ENCODE measurements at places on chromosomes 11 and 22.

DNA sequence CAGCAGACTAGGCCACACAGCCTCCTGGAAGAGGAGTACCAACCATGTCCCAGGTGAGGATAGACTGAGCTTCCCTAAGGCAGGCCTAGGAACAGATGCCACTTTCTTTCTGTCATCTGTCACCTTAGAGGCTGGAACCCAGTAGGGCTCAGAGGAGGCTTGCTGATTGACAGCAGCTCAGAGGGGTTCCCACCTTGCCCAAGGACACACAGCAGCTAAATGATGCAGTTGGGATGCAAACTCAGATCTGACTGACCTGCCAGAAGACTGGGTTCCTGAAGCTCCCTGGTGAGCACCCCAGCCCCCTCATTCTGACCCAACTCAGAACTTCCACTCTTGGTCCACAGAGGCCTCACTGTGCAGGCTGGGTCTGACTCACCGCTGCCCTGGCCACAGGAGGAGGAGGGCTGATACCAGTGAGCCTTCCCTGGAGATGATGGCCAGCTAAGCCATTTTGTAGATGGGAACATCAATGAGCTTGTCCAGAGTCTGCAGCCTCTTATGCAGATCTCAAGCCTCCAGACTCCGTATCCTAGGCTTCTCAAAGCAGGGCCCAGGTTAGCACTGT, 14.0 kb downstream of the CAPN5 start:
- no peaks in the 10 kb centered on the region for H3K27me3 ChIP-seq
- H3K4me1 ChIP-seq, result peaks cover 5% of the 10 kb centered on the region
- H3K27ac ChIP-seq, result no peak overlapping the region
- no peak overlapping the region for H3K4me3 ChIP-seq
- DNase-seq, result no peak

DNA sequence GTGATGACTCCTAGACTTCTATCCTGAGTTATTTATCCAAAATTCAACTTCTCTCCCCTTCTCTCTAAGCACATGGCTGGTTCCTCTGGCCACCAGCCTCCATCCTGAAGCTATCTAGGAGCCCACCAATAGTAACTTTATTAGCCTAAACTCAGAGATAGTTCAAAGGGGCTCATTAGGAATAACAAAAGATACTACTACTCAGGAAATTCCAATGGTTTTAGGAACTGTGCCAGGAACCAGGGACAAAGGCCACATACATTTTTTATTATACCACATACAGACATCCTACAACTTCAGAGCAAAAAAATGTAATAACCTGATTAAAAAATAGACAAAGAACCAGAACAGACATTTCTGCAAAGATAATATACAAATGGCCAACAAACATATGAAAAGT, 27.9 kb downstream of the SLC25A17 start:
- H3K4me3 ChIP-seq, result no peak overlapping the region
- no peak overlapping the region for H3K27ac ChIP-seq
- H3K36me3 ChIP-seq, result no peaks in the 10 kb centered on the region
- no peak for DNase-seq

- H3K36me3 ChIP-seq, result no peaks in the 10 kb centered on the region
- H3K27me3 ChIP-seq, result no peaks in the 10 kb centered on the region
- H3K4me1 ChIP-seq, result peaks cover 37% of the 10 kb centered on the region
These were observed 107.0 kb upstream of the SESN3 start for GRCh38 chr11:95337972-95338429.

DNA sequence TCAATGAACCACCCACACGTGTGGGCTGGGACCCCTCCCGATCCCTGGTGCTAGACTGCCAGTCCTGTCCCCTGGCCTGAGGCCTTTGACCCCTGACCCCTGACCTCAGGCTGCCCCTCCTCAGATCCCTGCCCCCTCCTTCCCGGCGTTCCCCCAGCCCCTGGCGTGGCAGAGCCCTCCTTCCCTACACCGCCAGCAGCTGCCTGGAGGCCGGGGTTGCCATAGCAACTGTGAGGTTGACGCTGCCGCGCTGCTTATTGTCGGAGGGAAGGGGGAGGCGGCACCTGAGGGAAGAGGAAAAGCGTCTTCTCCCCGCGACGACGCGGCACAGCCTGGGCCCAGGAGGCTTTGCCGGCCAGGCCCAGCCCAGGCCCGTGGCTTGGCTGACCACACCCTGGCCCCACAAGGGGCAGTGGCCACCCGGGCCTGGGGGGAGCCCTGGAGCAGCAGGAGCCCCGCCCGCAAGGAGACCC, 32.6 kb downstream of the SHANK3 start:
- peaks cover 34% of the 10 kb centered on the region for H3K36me3 ChIP-seq
- H3K4me3 ChIP-seq, result no peak overlapping the region
- H3K27ac ChIP-seq, result no peak overlapping the region
- H3K4me1 ChIP-seq, result peaks cover 14% of the 10 kb centered on the region

DNA sequence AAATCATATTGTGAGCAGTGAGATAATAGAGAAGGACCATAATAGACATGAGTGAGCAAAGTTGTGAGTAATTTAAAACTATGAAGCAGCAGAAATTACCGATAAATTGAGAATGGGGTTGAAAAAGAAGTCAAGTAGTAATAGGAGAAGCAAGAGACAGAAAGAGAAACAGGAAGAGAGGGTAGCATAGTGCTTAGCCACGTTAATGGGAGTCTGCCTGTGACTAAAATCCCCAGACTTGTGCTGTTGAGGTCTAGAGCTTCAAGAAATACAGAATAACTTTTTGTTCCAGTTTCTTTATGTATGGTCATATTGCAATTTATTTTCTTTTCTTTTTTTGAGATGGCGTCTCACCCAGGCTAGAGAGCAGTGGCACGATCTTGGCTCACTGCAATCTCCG, 368.7 kb downstream of the METTL15 start:
- no peaks in the 10 kb centered on the region for H3K27me3 ChIP-seq
- no peaks in the 10 kb centered on the region for H3K36me3 ChIP-seq
- DNase-seq, result no peak
- H3K4me1 ChIP-seq, result no peaks in the 10 kb centered on the region
- H3K27ac ChIP-seq, result no peak overlapping the region

DNA sequence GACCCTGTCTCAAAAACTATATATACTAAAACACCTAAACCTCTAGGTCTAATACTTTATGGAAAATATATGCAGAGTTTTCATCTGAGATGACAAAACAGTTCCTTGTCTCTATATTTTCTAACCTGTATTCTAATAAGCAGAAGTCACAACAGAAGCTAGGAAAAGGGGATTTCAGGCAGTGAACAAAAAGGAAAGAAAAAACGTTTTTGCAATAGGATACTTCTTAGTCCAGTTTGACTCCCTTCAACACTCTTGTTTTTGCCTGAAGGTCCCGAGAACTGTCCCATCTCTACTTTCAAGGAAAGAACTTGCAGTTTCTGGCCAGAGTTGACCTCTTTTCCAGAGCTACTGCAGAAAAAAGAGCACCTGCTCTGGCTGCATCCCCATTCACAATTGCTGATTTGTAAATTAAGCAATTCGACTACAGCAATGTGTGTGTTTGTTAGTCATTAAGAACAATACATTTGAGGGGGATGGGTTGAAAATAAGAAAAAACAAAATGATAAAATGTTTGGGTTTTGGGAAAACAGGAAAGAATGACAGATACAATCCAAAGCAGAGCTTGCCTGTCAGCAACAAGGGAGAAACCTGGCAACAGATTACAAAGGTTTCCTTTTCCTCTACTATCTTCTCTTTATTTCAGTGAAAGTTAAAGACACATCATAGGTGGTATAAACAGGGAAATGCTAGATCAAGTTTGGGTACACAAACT, 160.0 kb downstream of the FCHSD2 start:
- H3K4me1 ChIP-seq, result peaks cover 75% of the 10 kb centered on the region
- no peak for DNase-seq
- H3K27ac ChIP-seq, result peak overlapping the region; percentile 68
- H3K36me3 ChIP-seq, result peaks cover 11% of the 10 kb centered on the region

- H3K27ac ChIP-seq, result no peak overlapping the region
- H3K27me3 ChIP-seq, result no peaks in the 10 kb centered on the region
- no peak for DNase-seq
- H3K36me3 ChIP-seq, result no peaks in the 10 kb centered on the region
- no peak overlapping the region for H3K4me3 ChIP-seq
These were observed 34.6 kb upstream of the MN1 start for GRCh38 chr22:27836181-27836580.

GRCh38 chr11:30786256-30787110, 200.3 kb upstream of the MPPED2 start:
- H3K36me3 ChIP-seq, result no peaks in the 10 kb centered on the region
- peak; percentile 38 for DNase-seq
- no peaks in the 10 kb centered on the region for H3K4me1 ChIP-seq
- H3K4me3 ChIP-seq, result no peak overlapping the region
- H3K27me3 ChIP-seq, result no peaks in the 10 kb centered on the region

DNA sequence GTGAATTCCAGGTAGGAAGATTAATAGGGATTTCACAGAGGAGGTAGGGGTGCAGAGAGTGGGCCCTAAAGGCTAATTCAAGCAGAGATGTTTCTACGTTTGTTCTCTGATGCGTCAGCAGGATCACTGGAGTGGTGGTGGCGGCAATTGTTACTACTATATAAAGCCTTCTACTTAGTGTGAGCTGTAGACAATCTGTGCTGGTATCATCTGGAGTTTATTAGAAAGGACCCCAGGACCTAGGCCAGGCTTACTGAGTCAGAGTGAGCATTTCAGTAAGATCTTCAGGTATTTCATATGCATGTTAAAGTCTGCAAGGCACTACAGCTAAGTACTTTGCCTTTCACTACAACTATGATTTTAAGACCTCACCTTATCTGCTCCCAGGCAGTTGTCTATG, 59.5 kb downstream of the USP35 start:
- H3K27ac ChIP-seq, result no peak overlapping the region
- H3K4me1 ChIP-seq, result peaks cover 27% of the 10 kb centered on the region
- no peaks in the 10 kb centered on the region for H3K27me3 ChIP-seq
- no peak overlapping the region for H3K4me3 ChIP-seq
- no peaks in the 10 kb centered on the region for H3K36me3 ChIP-seq

DNA sequence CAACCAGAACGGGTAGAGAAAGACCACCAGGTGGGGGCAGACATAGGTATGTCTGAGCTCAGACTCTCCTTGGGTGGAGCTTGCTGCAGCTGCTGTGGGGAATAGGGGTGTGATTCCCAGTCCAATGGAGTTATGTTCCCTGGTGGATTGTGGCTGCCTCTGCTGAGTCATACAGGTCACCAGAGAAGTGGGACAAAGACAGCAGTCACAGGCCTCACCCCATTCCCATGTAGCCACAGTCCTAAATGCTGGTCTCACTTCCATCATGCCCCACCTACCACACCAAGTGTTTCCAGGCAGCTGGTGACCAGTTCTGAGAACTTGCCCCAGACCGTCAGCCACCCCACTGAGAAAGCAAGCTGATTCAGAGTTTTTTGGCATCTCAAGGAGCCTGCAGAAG, 17.5 kb downstream of the OR52E5 start:
- no peaks in the 10 kb centered on the region for H3K36me3 ChIP-seq
- no peak overlapping the region for H3K27ac ChIP-seq
- H3K4me3 ChIP-seq, result no peak overlapping the region
- DNase-seq, result no peak
- H3K27me3 ChIP-seq, result no peaks in the 10 kb centered on the region
